Epithelial cell of proximal tubule (primary cell): ENCODE measurements at places on chromosomes 6 and 20. TPM values are rescaled to one million over a fixed set of nuclear protein-coding genes. Genes with fewer than 3 reads are reported as not detected.

CRIP3 gene
- not detected in 2 replicates for total RNA-seq

GHRH gene
- not detected in 2 replicates for total RNA-seq

ARG1 gene
- total RNA-seq, result not detected in 2 replicates

UBE2J1 gene
- total RNA-seq, result 47.2 and 58.5 TPM in 2 replicates
